T-helper 22 cell (primary cell): ENCODE measurements at places on chromosomes 16 and 17.

DNA sequence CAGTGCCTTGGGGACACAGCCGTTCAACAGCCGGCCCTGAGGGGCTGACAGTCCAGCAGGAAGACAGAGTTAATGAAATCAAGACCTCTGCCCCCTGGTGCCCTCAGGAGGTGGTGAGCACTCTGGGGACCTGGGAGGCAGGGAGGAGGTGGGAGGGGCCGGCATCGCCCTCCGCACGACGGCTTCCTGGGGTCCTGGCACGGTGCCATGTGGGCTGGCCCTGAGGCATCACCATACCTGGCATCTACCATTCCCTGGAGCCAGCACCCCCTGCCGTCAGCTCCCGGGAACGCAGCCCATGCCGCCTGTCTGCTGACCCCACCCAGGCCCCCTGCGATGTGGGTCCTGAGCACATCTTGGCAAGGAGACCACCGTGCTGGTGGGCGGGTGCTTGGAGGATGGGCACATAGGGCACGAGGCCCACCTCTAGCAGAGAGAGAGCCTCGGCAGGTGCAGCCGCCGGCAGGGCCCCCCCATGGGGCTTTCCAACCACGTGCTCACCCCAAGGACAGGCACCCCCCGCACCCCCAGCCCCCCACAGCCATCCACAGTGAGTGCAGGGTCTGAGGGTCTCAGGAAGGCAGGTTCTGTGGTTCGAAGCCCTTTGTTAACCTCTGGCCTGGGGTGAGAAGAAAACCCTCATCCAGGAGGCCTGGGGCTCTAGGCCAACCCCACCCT is 52.5 kb downstream of the ZFPM1 start:
- peak; percentile 28 for DNase-seq

- no peak for DNase-seq
Measured at GRCh38 chr16:284204-285120, 1.5 kb downstream of the PDIA2 start.

DNA sequence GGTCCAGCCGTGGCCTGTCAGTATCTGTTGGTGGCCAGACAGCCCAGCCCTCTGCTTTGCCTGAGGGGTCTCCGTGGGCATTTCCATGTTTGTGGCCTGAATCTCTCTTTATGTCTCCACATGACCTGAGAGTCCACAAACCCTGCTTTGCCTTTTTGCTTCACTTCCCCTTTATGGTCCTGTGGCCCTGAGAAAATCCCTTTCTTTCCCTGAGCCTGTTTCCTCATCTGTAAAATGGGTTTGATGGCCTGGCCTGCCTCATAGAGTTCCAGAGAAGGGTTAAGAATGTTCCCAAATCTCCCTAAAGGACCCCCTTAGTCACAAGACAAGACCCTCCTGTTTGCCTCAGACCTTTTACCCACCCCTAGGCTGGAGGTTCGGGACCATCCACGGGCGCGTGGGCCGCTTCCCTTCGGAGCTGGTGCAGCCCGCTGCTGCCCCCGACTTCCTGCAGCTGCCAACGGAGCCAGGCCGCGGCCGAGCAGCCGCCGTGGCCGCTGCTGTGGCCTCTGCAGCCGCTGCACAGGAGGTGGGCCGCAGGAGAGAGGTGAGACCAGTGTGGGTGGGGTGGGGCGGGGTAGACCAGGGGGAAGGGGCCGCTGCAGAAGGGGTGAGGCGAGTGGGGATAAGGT is 26.2 kb upstream of the ALKBH5 start:
- DNase-seq, result no peak

GRCh38 chr16:21301895-21302291 is 23.8 kb upstream of the CRYM start:
- DNase-seq, result no peak

DNA sequence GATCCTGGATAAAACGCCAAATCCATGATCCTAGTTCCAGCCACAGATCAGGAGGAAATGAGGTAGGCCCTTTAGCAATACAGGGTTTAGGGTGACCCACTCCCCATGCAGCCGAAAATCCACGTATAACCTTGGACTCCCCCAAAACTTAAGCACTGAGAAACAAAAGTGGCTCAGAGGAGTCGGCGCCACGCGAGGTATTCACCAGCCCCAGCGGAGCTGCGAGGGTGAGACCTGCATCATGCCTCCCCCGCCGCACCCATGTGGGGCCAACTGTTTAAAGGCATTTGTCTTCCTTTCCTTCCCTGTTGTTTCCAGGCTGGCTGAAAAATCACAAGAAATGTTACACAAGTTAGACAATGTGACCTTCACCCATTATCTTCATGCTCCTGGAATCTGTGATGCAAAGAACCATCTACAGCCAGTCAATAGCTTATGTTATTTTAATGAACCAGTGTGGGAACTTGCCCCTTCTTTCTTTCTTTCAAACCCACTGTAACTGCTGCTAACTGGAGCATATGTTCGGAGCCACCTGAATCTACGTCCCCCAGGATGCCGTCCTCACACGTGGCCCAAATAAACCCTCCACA is 98.2 kb upstream of the METRNL start:
- DNase-seq, result no peak
